CD8-positive, alpha-beta memory T cell (primary cell): ENCODE measurements at places on chromosomes 1 and 21.

- DNase-seq, result no peak
Measured at GRCh38 chr21:37550157-37550556, 183.6 kb downstream of the DYRK1A start.

DNA sequence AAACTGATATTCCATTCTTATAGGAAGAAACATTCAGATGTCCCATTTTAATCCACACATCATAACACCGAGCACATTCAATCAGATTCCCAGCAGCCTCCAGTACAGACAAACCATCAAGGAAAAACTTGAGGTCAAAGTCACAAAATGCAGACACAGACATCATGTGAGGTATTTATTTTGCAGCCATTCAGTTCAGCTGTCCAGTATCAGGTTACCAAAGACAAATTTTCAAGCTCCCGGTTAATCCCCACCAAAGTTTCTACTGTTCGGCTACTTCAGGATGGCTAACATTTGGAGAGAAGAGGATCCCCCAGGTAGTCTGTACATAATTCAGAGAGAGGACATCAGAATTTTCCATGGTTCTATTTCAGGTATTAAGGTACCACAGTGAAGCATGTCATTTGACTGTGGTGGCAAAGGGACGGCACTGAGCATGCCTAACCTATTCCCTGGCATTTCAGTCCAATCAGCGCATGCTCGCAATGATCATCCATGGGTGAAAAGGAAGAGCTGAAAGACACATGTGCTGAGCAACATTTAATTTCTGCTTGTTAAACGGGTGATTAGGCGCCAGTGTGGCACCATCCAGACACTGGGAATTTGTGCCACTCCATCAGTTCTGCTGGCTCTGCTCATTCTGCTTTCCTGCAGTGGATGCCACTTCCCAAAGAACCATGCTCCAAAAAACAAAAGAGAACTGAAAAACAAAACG is 13.6 kb upstream of the NDC1 start:
- no peak for DNase-seq

- peak; percentile 65 for DNase-seq
Measured at GRCh38 chr1:204503122-204503912, 8.7 kb upstream of the PIK3C2B start.

DNA sequence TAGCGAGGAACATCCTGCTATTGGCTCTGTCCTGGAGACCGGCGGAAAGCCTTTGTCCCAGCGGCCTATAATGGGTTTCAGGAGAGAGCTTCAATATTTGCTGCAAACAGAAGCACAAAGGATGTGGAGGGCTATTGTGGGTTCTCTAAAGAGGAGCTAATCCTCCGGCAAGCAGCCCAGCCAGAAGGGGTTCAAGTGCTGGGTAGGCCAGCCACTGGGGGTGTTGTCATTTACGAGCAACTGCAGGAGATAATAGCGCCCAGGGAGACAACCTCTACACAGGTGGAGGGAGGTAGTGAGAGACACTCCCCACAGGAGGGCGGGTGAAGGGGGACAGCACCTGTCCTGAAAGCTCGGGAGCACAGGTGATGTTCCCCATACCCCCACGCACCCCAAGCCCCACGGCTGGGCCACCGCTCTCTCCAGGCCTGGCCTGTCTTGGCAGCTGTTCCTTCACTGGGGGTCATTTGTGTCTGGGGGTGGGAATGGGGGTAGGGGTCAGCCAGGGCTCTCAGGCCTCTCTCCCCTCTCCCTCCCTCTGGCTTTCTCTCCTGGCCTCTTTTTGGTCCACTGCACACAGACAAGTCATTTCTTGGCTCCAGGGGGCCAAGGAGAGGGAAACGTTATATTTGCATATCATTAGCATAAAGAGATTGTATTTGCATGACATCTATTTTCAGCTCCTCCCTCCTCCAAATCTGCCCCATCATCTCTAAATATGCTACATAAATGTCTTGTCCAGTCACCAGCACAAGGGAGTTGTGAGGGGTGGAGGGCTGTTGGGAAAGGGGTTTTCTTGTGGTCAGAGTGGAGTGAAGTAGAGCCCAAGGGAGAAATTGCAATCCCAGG is 22.0 kb upstream of the SLC26A9 start:
- no peak for DNase-seq

GRCh38 chr1:14148526-14148925 is 448.5 kb downstream of the PRDM2 start:
- no peak for DNase-seq

GRCh38 chr1:212368073-212368484 is 46.6 kb downstream of the PACC1 start:
- peak; percentile 40 for DNase-seq

DNA sequence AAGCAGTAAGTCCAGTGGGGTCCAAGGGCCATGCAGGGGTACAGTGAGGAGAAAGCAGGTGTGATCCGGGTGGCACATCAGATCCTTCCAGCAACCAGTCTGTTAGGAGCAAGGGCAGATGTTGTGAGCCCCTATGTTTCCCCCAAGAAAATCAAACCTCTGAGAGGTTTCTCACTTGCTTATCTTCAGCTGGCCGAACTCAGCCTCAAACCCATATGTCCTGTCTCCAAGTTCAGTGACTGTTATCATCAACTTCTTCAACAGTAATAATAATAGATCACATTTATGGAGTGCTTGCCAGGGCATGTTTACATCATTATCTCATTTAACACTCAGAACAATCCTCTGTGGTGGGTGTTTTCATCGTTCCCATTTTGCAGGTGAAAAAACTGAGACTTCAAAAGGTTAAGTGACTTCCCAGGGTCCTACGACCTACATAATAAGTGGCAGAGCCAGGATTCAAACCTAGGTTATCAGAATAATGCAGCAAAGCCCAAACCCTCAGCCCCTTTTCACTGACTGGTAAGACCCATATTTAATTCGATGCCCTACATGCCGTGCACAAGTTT is 3.3 kb downstream of the CAPN2 start:
- DNase-seq, result no peak

GRCh38 chr1:22053017-22053860 is 730 bp downstream of the CDC42 start:
- DNase-seq, result peak; percentile 45

- no peak for DNase-seq
Measured at GRCh38 chr1:47844558-47844955, 152.6 kb downstream of the TRABD2B start.

DNA sequence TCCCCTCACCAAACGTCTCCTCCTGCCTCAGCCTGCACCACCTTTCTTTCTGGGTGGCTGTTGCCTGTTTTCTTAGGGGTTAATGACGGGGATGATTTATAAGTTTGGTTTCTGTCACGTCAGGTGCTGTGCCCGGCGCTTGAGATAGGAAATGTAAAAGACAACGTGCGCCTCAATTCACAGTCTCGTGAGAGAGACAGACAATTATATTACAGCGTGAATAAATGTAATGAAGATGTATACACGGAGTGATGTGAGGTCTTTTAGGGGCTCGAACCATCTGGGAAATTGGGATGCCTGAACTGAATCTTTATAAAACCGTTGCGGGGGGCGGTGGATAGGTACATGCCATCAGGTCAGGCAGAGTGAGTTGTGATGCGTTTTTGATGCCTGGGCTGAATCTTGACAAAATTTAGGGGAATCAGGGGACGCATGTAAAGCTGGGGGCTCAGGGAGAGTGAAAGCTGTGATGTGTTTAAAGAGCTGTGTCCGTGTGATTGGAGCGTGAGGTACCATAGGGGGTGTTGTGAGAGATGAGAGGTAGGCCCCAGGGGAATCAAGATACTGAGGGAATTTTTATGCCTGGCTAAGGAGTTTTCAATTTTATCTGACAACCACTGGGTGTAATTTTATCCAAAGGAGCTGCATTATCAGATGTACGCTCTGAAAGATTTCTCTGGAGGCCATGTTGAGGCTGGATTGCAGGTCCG is 831 bp downstream of the TIPRL start:
- peak; percentile 61 for DNase-seq

- no peak for DNase-seq
Measured at GRCh38 chr1:161494091-161494735, 11.0 kb upstream of the FCGR2A start.

GRCh38 chr1:226378071-226378470 is 29.8 kb downstream of the PARP1 start:
- DNase-seq, result no peak

DNA sequence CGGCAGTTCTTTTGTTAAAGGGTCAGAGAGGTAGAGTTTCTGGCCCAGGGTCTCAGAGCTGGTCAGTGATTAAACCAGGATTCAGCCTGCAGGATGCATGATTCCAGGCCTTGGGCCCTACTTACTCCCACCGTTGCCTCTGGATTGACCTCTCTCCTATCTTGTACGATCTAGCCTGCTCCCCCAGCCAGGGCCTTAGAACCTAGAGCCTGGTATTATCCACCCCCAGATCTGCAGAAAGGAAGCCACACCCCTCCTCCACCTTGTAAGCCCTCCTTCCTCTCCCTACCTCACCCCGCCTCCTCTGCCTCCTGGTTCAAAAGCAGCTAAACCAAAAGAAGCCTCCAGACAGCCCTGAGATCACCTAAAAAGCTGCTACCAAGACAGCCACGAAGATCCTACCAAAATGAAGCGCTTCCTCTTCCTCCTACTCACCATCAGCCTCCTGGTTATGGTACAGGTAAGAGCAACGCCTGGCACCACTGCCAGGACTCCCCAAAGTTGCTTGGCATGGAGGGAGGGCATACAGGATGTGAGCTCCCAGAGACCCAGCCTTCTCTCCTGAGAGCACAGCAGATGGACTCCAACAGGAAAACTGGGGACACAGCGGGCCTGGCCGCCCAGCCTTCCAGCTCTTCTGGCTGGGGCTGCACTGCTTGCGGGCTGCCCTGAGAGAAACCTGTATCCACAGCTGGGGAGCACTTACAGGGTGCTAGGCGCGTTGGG is at the start of gene CD52:
CD52 (plus strand) TSS at position 347 of the 726 bp plus-strand sequence; CDS start at position 407, 60 bp downstream.
- DNase-seq, result peak; percentile 83

DNA sequence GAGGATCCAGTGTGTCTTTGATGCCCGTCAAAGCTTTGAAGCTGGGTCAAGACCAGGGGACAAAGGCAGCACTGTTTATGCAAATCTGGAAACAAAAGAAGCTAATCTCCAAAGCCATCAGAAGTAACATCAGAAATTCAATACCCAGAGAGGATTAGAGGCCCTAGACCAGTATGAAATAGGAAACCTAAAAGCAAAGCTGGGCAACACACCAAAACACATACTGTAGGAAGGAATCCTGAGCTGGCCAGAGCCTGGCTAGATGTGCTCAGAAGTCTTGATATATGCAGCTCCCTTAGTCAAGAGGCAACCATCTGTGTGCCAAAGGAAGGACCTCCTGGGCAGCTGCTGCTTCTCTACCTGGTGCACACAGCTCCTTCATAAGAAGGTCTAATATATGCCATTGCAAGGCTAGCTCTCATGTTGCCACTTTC is 12.3 kb downstream of the COLGALT2 start:
- no peak for DNase-seq

DNA sequence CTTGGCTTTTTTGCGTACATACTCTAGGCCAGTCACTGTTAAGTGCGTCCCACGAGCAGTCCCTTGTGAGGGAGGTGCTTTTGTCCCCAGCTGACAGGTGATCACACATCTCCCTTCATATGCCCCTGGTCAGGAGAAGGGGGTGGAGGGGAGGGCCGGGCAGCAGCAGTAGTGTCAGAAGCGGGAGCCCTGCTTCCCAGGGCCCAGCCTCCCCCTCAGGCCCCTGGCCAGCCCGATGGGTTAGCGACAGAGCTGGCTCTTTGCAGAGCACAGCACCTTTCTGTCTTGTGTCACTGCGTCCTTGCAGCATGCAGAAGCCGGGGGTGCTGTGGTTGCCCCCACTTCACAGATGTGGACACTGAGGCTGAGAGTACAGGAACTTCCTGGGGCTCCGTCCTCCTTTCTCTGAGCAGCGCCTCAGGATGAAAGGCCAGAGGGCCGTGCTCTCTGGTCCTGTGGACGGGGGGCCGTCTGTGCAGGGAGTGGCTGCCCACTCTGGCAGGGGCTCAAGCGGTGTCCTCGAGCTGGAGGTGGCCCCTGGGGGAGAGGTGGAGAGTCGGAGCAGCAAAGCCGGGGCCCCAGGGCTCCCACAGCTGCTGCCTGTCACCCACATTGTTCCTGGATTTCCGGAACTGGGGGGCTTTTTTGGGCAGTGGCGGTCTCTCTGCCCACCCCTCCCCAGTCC is 5.9 kb downstream of the TMEM201 start:
- no peak for DNase-seq

GRCh38 chr1:206117151-206117948 is at the start of gene AVPR1B:
Gene AVPR1B (minus strand): TSS chr1:206117388. CDS start chr1:206116890, 498 bp downstream.
- DNase-seq, result no peak

GRCh38 chr1:167541003-167541402 is 12.6 kb downstream of the CREG1 start:
- no peak for DNase-seq

- DNase-seq, result no peak
Measured at GRCh38 chr1:36802018-36802417, 232.3 kb downstream of the GRIK3 start.

GRCh38 chr1:89025928-89026327 is 3.3 kb upstream of the GBP3 start:
- no peak for DNase-seq

GRCh38 chr1:31592132-31592531 is 15.8 kb downstream of the TINAGL1 start:
- no peak for DNase-seq

DNA sequence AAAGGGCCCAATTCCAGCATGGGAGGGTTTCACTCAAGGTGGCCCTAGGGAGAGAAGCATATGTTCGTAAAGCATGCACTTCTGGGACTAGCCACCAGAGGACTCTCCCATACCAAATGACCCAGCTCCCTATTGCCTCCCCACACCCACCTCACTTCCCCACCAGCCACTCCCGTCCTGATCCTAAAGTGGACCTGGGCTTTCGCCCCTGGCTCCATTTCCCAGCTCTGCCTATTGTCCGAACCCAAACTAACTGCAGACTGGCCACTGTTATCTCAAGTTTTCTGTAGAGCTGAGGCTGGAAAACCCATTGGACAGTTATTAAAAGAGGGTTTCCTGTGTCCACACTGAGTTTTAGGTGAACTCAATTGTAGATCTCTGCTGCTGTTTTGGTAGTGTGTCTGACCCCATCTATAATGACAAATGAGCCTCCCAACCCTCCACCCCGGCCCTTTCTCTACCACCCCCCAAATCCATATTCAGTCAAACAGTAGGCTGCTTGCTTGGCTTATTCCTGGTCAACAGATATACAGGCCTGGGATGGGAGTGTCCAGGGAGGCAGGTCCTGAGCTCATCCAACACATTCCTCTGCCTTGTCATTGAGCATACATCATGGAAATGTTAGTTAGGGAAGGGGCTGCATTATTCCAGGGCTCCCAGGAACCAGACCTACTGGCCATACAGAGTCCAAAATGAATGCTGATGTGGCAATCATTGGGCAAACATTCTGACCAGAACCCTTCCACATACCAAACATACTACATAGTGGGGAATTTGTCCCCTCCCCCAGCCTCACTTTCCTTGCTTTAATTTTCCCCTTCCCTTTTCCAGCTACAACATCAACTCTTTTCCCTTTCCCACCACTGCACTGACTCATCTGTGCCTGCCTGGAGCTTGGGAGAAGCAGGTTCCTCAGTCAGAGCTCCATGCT is 59.2 kb downstream of the ABCA4 start:
- DNase-seq, result no peak
